Breast epithelium (tissue), 4 donors: ENCODE measurements at places on chromosomes 2 and 18. TPM values are rescaled to one million over a fixed set of nuclear protein-coding genes. Genes with fewer than 3 reads are reported as not detected.
A peak's percentile ranks its signal among the peaks of the same experiment; 100 is the strongest.

Gene FBXO48
- total RNA-seq, result 0.98 TPM

Gene TBC1D8
- 92.4 TPM for total RNA-seq

- DNase-seq, result peak; percentile 56
- H3K36me3 ChIP-seq, result no peaks in the 10 kb centered on the region
- H3K27me3 ChIP-seq, result no peaks in the 10 kb centered on the region
- peak within 1 kb of the TSS; percentile 95 for H3K27ac ChIP-seq
- peak within 1 kb of the TSS; percentile 77 for H3K4me3 ChIP-seq
- H3K4me1 ChIP-seq, result peaks cover 18% of the 10 kb centered on the region
These were observed at the start of gene SDC1 for GRCh38 chr2:20224716-20225293. SDC1 (minus strand) TSS chr2:20225130; CDS start chr2:20224867, 263 bp downstream.

GRCh38 chr2:54986264-54986663 lies 64.0 kb downstream of the RTN4 start:
- peaks cover 14% of the 10 kb centered on the region for H3K4me1 ChIP-seq
- H3K4me3 ChIP-seq, result no peak overlapping the region
- no peaks in the 10 kb centered on the region for H3K27me3 ChIP-seq
- H3K36me3 ChIP-seq, result no peaks in the 10 kb centered on the region
- no peak overlapping the region for H3K27ac ChIP-seq
- DNase-seq, result no peak

DNA sequence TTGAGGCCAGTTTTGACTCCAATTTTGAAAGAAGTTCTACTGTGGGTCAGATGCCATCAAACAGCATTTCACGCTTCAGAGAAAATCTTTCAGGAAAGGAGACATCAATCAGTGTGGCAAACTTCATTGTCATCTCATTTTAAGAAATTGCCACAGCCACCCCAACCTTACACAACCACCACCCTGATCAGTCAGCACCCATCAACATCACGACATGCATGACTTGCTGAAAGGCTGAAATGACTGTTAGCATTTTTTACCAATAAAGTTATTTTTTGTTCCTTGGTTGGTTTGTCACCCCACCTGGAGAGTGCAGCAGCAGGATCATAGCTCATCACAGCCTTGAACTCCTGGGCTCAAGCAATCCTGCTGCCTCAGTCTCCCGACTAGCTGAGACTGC lies 10.4 kb downstream of the DNAJC10 start:
- H3K27me3 ChIP-seq, result no peaks in the 10 kb centered on the region
- no peaks in the 10 kb centered on the region for H3K4me1 ChIP-seq
- no peak overlapping the region for H3K27ac ChIP-seq
- H3K36me3 ChIP-seq, result no peaks in the 10 kb centered on the region

DNA sequence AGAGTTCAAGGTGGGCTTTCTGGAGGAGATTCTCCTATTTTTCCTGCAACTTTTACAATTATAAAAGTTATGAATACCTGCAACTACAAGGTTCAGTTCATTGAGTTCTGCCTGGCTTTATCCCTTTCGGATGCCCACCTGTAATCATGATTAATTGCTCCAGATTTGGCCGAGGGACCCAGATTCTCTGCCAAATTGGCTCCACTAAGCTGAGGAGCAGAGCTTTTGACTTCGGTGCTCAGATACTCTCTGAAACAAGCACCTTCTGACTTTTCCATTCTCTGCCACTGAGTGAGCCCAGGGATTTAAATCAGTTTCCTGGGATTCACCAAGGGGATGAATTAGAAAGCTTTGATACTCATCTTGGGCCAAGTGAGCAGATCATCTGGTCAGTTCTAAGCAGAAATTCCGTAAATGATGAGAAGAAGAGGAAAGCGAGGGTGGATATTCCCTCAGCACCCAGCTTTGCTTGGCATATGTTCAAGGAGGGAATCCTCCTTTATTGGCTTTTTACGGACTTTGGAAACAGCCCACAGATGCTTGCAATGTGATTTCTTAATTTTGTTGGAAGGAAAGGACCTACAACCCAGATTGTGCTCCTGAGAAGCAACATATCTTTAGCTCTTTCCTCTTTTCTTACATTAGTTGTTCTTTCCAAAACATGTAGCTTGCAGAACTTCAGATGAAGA lies 179.2 kb downstream of the SETBP1 start:
- H3K27ac ChIP-seq, result no peak overlapping the region
- no peak overlapping the region for H3K4me3 ChIP-seq
- peaks cover 8% of the 10 kb centered on the region for H3K4me1 ChIP-seq

DNA sequence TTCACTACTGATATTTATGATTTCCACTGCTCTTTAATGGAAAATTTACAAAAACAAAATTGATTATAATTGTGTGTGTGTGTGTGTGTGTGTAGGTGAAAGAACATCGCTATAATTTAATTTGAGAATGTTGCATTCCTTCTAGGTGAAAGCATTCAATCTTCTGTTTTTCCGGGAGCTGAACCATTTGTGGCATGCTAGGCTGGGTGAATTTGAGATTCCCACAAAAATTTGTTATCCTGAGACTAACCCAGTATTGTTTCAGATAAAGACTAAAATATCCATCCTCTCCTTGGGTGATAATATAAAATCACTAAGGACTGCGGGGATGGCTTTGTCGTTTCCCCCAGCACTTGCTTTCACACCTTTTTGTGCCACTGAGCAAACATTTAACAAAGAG lies 911.2 kb upstream of the PIK3C3 start:
- no peaks in the 10 kb centered on the region for H3K36me3 ChIP-seq
- no peak overlapping the region for H3K27ac ChIP-seq
- no peak overlapping the region for H3K4me3 ChIP-seq

GRCh38 chr2:42569883-42570282 lies 1.5 kb downstream of the MTA3 start:
- no peaks in the 10 kb centered on the region for H3K4me1 ChIP-seq
- H3K27ac ChIP-seq, result peak overlapping the region; percentile 93
- no peaks in the 10 kb centered on the region for H3K36me3 ChIP-seq

DNA sequence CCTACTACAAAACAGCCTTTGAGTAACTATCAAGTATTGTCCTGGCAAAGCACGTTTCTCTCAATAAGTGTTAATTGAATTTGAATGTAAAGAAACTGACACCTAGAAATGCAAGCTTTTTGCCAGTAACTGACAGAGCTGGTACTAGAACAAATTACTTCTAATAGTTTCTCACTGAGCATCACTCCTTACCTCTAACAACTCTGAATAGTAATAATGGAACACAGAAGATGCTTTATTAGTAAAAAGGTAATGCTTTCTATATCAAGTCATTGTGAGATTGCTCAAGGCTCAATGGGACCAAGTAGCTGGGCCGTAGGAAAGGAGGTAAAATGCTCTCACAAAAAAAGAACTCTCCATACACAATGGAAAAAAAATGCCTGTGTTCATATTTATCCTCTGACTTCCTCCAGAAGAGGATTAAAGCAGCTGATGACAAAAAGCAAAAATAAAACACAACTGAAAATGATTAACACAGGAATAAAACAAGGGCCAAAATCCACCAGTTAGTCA lies 11.8 kb downstream of the RASGRP3 start:
- no peaks in the 10 kb centered on the region for H3K4me1 ChIP-seq
- H3K36me3 ChIP-seq, result no peaks in the 10 kb centered on the region
- no peak overlapping the region for H3K4me3 ChIP-seq
- no peak for DNase-seq
- H3K27me3 ChIP-seq, result no peaks in the 10 kb centered on the region
- H3K27ac ChIP-seq, result no peak overlapping the region

DNA sequence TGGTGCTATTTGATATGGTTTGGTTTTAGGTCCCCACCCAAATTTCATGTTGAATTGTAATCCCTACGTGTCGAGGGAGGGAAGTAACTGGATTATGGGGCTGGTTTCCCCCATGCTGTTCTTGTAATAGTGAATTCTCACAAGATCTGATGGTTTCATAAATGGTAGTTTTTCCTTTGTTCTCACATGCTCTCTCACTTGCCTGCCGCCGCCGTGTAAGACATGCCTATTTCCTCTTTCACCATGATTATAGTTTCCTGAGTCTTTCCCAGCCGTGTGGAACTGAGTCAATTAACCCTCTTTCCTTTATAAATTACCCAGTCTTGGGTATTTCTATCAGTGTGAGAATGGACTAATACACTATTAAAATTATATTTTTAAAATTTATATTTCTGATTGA lies 7.3 kb downstream of the DIS3L2 start:
- no peaks in the 10 kb centered on the region for H3K27me3 ChIP-seq
- no peaks in the 10 kb centered on the region for H3K36me3 ChIP-seq
- no peak for DNase-seq
- H3K4me1 ChIP-seq, result no peaks in the 10 kb centered on the region

- DNase-seq, result no peak
- H3K36me3 ChIP-seq, result no peaks in the 10 kb centered on the region
- H3K27ac ChIP-seq, result no peak overlapping the region
- H3K4me3 ChIP-seq, result no peak overlapping the region
These were observed 101.9 kb upstream of the SMIM21 start for GRCh38 chr18:75529394-75529793.

DNA sequence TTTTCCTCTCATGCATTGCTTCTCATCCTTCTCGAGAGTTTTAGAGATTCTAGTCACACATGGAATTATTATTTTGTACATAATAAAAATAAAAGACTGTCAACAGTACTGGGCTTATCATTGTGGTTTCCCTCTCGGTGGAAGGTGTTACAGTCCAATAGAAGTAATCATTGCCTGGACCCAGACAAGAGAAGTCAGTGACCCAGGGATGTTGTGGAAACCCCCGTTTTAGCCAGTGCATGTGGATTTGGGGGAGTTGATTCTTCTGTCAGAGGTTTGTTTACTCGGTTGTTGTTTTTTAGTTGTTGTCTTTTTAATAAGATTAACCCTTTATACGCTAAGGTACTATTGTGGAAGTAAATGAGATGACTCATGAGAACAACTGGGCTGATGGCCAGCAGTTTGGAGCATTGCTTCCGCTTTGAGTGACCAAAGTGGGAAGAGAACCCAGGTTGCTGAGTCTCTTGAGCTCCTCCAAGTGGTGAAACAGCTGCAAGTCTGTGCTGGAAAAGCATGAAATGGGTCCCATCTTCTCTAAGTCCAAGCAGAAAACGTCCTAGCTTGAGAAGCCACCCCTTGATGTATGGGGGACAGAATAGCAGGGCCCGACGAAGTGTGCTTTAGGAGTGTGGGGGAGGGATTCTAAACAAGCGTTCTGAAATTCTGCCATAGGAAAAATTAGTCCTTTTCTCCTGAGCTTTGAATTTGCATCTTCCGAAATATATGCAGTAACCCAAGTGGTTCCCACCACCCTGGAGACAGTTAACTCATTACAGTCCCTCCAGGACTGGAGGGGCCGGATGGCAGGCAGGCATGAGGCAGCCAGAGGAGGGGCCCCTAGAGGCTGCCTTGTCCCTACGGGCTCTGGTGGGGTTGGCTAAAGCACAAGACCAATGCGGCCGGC lies 61.8 kb upstream of the GPR45 start:
- no peak overlapping the region for H3K4me3 ChIP-seq
- DNase-seq, result no peak
- H3K4me1 ChIP-seq, result no peaks in the 10 kb centered on the region
- no peaks in the 10 kb centered on the region for H3K36me3 ChIP-seq
- H3K27ac ChIP-seq, result no peak overlapping the region

DNA sequence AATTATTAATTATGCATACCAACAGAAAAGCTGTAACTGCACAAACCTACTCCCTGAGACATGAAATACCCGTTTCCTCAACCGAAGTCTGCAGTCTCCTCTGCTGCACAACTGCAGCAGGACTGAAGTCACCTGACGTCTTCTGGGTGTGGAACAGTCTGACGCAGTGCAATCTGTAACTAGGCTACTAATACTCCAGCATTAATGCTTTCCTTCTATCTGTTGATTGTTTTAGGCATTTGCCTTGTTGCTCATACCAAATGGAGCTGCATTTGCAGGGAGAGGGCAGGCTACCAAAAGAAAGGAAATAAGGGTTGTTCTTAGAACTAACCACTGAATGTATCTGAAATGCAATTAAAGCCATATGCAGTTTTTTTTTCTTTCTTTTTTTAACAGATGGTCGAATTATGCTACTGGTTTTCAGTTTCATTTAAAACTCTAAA lies 40.1 kb downstream of the RTN4 start:
- H3K27ac ChIP-seq, result peak overlapping the region; percentile 84
- no peaks in the 10 kb centered on the region for H3K27me3 ChIP-seq
- H3K4me3 ChIP-seq, result peak overlapping the region; percentile 46
- no peaks in the 10 kb centered on the region for H3K36me3 ChIP-seq
- peaks cover 24% of the 10 kb centered on the region for H3K4me1 ChIP-seq

DNA sequence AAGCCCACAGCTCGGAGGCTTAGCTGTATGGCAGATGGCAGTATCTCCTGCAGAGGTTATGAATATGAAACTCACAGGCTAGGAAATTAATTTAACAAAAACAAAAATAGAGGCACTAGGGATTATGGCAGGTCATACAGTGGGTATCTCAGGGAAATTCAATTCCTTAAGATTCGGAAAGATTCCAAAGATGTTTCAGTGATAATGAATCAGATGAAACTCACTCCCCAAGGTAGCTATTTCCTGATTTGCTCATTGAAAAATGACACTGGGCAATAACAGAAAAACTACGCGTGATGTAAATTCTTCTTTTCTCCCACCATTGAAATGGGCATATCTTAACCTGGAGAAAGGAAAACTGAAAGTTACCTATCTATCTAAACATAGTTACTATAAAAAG lies 414.1 kb downstream of the STK39 start:
- H3K27ac ChIP-seq, result no peak overlapping the region
- H3K4me3 ChIP-seq, result no peak overlapping the region
- no peaks in the 10 kb centered on the region for H3K27me3 ChIP-seq
- H3K4me1 ChIP-seq, result no peaks in the 10 kb centered on the region

GRCh38 chr2:126200538-126200937 lies 455.4 kb upstream of the GYPC start:
- no peak overlapping the region for H3K4me3 ChIP-seq
- no peaks in the 10 kb centered on the region for H3K4me1 ChIP-seq
- no peak overlapping the region for H3K27ac ChIP-seq
- no peak for DNase-seq
- H3K36me3 ChIP-seq, result no peaks in the 10 kb centered on the region

GRCh38 chr2:1678609-1679008 lies 65.7 kb downstream of the PXDN start:
- no peak for DNase-seq
- no peak overlapping the region for H3K27ac ChIP-seq
- no peaks in the 10 kb centered on the region for H3K4me1 ChIP-seq

DNA sequence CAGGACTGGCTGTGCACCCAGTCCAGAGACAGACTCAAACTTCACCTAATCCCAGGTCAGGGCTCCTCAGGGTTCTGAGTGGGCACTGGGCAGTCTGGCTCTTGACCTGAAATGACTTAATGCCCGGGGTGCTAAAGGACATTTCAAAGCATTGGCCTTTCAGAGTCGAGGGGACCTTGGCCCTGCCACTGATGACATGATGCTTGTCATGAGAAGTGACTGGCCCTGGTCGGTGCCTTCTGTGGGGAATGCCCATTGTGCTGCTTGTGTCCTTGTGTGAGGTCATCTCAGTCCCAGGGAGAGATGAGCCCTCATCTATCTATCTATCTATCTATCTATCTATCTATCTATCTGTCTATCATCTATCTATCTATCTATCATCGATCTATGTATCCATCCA lies 81.3 kb downstream of the CTAGE1 start:
- H3K4me3 ChIP-seq, result no peak overlapping the region
- H3K27me3 ChIP-seq, result no peaks in the 10 kb centered on the region
- no peak for DNase-seq
- H3K4me1 ChIP-seq, result no peaks in the 10 kb centered on the region
- H3K36me3 ChIP-seq, result no peaks in the 10 kb centered on the region
